ENCODE measurements at places on chromosomes 13 and 19.
A peak's percentile ranks its signal among the peaks of the same experiment; 100 is the strongest.

GRCh38 chr19:40831502-40832430, 18.5 kb downstream of the CYP2A6 start:
- peak; percentile 88 for DNase-seq

DNA sequence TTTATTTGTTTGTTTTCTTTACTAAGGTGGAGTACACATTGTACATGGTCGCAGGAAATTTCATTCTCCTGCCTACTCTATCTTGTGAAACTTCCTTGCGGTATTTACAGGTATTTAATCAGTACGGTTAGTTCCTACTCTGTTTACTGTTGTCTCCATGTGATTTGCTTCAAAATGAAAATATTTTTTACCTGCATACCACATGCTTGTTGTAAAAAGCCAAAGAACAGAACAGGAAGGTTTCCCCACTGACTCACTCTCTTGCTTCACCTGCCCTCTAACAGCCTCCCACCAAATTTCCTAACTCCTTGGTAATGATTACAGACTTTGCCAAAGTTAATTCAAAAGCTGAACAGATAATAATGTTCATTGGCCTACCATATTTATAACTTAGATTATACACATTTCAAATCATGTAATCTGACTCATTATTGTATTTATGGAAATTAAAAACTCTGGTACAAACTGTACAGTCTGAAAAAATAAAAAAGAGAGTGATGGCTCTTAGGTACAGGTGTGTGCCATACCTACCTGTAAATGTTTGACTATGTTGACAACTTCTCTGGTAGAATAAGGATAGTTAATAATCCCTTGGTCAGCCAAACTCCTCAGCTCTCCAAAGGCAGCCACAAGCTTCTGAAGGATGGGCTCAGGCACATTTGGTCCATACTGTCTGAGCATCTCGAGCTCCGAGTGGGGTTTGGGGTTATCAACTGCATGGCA, 239.9 kb downstream of the VWA8 start:
- no peak for DNase-seq

GRCh38 chr13:51643105-51643881, 59.0 kb downstream of the WDFY2 start:
- DNase-seq, result peak; percentile 82

GRCh38 chr19:16849168-16849567, 20.0 kb downstream of the SIN3B start:
- no peak for DNase-seq

DNA sequence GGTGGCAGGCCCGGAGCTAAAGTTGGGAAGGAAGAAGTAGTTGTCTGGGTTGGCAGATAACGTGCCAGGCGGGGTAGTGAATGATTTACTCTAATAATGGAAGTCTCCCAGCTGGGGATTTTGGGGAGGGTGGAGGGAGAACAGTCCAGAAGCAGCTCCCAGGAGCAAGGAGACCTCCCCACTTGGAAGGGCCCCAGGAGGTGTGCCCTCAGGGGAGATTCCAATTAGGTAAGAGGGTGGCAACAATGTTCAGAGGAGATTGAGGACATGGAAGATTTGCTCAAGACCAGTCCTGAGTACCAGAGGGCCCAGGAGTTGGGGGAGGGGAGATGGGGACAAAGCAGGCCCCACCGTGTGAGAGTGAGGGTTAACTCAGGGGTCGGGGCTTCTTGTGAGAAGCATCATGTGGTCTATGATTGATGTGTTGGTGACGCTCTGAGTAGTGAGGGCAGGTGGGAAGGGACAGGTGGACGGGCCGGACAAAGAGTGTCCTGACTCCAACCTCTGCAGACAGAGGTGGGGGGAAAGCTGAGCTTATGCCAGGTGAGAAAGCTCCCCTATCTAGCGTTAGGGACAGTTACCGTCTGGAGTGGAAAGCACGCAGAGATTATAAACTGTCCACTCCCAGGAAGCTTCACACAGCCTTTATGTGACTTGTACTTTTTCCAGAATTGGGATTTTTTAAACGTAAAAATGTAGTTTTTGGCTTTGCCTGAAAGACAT, 3.5 kb downstream of the SPINT2 start:
- DNase-seq, result no peak

DNA sequence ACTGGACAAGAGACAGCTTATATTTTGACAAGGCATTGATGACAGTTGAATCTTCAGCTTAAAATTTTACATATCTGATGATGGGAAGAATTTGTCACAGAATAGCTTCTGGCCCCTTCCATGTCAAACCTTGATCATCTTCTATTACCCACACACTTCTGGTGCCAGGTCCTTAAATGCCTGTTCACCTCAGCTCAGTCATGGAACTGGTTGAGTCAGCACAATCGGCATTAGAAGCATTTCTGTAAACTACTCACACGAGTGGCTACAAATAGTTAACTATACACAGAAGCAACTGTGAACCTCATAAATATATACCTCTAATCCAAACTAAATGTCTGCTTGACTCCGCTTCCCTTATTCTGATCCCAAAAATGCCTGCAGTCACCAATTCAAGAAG, 161.2 kb downstream of the FOXO1 start:
- no peak for DNase-seq

- no peak for DNase-seq
Observed at GRCh38 chr19:45173816-45174215, 4.2 kb downstream of the TRAPPC6A start.

GRCh38 chr19:53655042-53655665, 23.4 kb downstream of the DPRX start:
- no peak for DNase-seq

- no peak for DNase-seq
Observed at GRCh38 chr13:111489301-111489700, 168.9 kb downstream of the TEX29 start.

DNA sequence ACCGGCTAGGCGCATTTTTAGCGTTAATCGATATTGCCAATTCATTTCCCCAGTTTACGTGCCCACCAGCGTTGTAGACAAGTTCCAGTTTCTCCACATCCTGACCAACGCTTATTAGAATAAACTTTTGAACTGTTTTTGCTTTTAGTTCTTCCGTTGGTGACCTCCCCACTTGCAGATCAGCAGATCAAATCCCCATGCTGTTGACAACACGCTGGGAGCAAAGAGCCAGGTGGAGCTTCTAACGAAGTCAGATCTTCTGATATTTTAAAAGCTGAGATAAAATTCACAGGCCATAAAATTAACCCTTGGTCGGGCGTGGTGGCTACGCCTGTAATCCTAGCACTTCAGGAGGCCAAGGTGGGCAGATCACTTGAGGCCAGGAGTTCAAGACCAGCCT, 21.2 kb downstream of the RCN3 start:
- no peak for DNase-seq

DNA sequence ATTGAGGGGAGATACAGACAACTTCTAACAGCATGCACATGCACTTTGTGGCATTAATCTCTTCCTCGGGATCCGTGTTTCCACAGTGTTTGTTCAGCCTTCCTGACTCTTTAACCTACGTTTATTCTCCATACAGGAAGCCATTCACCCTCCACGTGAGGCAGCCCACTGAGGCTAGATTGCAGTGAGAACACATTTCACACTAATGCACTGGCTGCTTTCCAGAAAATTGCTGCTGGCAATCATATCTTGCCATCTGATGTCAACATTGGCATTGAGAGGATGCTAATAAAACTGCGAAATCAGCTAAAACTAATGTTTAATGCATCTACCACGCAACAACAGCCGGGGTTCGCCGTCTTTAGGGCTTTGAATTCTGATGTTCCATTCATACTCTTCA, 30.0 kb downstream of the DCLK1 start:
- no peak for DNase-seq

DNA sequence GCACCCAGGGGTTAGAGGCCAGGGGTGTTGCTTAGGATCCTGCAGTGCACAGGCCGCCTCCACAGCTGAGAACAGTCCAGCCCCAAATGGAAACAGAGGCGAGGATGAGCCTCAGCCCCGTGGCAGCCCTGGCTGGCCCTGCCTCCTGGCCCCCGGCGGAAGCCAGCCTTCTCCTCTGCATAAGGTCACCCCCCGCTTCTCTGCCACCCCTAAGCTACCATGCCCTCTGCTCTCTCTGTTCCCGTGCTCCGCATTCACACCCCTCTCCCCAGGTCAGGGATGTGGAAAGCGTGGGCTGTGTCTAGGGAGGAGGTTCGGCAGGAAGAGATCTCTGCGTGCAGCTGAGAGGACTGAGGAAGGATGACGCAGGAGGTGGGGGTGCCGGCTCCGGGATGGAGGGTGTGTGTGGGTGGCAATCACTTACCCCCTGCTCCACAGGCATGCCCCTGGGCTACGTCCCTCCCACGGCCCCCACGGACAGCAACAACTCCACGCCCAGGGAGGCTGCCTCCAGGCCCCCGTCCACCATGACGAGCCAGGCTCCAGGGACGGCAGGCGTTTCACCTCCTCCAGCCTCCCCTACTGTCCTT, 6.0 kb downstream of the SSC5D start:
- DNase-seq, result peak; percentile 89

GRCh38 chr13:38385153-38385891, 35.7 kb downstream of the UFM1 start:
- no peak for DNase-seq

DNA sequence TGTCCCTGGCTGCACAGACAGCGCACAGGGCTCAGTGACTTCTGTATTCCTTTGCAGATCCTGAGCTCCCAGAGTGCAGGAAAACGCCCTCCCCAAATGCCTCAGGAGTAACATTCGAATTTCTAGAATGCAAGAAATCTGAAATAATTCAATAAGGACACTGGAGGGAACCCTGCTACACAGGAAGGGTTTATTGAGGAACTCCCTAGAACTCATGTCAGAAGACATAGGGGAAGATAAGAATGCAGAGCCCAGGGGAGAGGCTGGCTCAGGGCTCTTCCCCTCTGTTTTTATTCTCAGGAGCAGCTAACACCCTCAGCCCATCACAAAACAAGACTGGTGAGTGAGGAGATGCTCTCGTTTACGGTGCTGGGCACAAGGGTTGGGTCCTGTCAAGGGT, 6.8 kb downstream of the LILRA1 start:
- DNase-seq, result no peak

DNA sequence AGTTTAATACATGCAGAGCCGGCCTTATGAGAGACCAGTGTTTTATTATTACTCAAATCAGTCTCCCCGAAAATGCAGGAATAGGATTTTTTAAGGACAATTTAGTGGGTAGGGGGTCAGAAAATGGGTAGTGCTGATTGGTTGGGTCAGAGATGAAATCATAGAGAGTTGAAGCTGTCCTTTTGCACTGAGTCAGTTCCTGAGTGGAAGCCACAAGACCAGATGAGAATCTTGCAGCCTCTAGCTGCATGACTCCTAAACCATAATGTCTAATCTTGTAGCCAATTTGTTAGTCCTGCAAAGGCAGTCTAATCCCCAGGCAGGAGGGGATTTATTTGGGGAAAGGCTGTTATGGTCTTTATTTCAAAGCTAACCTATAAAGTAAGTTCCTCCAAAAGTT, 1163.9 kb downstream of the DIAPH3 start:
- DNase-seq, result no peak

GRCh38 chr19:38693380-38694223, 46.2 kb downstream of the ACTN4 start:
- DNase-seq, result peak; percentile 79

DNA sequence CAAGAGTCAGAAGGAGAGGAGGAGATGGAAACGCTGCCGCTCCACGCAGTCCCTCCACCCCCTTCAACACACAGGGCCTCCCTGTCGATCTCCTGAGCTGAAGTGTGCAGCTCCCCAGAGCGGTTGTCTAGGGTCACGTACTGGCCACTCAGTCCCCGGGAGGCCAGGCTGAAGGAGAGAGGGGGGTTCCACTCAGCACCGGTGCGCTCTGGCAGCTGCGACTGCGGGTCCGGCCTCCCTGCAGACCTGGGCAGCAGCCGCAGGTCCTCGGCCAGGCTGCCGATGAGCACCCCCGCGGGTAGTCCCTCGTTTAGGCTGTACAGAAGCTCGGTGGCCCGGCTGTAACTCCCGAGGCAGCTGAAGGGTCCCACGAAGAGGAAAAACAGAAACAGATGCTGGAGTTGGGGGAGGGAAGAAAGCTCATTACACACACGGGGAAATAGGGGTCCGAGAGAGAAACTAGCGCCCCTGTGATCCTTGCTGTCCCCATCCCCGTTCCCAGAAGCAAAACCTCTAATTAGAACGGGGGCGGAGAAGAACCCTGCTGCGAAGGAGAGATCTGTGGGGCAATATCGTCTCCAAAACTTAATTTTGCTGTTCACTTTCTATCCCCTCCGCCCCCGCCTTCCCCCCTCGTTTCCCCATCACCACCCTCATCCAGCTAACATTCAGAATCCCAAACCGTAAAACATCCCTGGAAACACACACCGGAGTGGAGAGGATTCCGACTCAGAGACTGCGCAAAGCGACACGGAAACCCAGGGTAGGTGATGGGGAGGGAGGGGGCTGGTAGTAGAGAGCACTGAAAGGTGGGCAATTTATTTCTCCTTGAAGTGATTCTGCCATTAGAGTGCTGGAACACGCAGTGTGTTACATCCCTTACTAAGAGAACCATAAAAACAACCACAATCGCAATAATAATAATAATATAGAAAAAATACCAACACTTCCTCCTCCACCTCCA, 1.8 kb downstream of the PCDH20 start:
- DNase-seq, result no peak

GRCh38 chr13:32267836-32268439, 47.2 kb downstream of the ZAR1L start:
- DNase-seq, result peak; percentile 14

DNA sequence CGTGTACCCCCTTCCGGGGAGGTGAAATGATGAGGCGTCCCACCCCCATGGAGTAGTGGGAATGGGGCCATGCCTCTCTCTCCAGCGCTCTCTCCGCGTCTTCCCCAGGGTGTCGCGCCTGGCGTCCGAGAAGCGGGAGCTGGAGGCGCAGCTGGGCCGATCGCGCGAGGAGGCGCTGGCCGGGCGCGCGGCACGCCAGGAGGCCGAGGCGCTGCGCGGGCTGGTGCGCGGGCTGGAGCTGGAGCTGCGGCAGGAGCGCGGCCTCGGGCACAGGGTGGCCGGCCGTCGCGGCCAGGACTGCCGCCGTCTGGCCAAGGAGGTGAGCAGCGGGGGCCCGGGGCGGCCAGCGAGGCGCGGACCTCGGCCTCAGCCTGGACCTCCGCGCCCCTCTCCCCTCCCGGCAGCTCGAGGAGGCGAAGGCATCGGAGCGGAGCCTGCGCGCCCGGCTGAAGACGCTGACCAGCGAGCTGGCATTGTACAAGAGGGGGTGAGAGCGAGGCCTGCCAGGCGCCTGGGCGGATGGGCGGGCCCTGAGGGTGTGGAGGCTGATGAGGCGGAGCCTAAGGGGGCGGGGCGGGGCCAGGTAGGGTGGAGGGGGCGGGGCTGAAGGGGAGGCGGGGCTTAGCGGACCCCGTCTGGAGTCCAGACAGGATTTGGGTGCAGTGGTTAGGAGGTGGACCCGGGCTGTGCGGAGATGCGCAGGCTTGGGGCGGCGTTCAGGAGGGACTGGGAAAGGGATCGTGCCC, 7.7 kb downstream of the PGLYRP1 start:
- DNase-seq, result peak; percentile 57

GRCh38 chr13:59877933-59878332, 285.8 kb downstream of the DIAPH3 start:
- DNase-seq, result peak; percentile 16

All from GM03348 (cell line).